SW480 (cell line): ENCODE measurements at places on chromosomes 5 and 9.

DNA sequence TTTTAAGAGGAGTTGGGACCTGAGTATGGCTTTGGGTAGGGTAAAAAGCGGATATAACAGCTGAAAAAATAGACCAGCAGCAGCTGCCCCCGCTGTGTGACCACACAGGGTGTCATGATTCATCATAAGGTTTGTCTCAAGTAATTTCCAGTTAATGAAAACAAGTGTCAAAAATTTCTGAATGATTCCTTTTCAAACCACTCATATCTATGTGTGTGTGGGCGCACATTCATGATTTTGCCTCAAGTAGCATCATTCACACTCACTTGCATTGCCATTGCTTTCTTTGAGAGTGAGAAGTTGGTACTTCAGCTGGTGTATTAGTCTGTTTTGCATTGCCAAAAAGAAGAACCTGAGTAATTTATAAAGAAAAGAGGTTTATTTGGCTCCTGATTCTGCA is 12.1 kb upstream of the TNFAIP8 start:
- DNase-seq, result no peak

- no peak for DNase-seq
Measured at GRCh38 chr5:33170411-33170810, 270.4 kb upstream of the TARS1 start.

DNA sequence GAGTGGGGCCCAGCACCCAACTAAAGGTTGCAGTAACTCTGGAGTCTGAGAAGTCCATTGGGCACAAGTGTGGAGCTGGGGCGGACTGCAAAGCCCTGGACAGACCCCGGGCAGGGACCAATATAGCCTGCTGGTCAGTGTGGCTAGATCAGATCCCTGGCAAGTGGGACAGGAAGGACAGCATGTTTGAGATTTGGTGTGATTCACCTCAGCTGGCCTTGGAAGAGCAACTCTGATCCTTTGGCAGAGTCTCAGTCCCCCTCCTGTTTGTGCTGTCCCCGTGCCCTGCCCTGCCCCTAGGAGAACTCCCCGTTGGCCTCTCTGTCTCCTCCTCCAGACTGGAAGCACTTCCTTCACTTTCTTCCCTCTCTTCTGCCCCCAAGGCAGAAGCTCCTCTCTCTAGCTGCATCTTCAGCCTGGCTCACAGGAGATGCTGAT is 255.3 kb downstream of the FSTL4 start:
- no peak for DNase-seq

- DNase-seq, result no peak
Measured at GRCh38 chr5:111775224-111775623, 18.2 kb upstream of the NREP start.

- no peak for DNase-seq
Measured at GRCh38 chr5:35281613-35282012, 51.3 kb upstream of the PRLR start.

DNA sequence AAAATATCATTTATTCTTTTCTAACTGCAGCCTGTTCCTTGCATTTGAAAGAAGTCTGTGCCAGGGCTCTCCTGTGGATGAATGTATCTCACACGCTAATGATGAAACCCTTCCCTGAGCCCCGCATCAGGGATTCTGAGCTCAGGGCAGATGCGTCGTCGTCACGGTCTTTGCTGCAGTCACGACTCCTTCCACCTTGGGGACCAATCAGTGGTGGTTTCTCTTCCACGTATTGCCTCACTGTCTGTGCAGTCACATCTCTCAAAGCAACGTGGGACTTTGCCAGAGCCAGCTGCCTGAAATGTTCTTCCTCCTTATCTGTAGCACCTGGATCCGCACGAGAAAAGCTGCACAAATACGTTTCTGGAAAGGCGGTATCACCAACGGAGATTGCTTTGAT is 13.9 kb upstream of the UBE2QL1 start:
- no peak for DNase-seq

- no peak for DNase-seq
Measured at GRCh38 chr9:76562511-76562911, 103.5 kb downstream of the GCNT1 start.

DNA sequence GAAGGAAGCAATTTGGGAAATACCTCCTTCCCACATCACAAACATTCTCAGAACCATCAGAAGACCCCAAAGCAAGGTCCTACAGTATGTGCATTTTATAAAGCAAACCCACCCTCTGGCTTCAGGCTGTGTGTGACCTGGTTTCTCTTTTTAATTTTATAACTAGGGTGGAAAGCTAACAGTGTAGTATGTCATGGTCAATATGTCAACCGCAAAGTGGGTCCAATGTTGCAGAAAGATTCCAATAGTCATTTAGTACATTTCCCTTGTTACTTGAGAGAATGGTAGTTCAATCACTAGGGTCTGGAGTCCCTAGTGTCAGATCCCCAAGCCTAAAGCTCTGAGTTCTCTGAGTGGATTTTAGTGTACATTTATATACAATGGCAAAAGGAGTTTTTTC is 96.2 kb downstream of the FGF1 start:
- no peak for DNase-seq
